ENCODE measurements at places on chromosomes 12 and 14. TPM values are rescaled to one million over a fixed set of nuclear protein-coding genes. Genes with fewer than 3 reads are reported as not detected.

The SP1 gene
- total RNA-seq, result 101 TPM

DNA sequence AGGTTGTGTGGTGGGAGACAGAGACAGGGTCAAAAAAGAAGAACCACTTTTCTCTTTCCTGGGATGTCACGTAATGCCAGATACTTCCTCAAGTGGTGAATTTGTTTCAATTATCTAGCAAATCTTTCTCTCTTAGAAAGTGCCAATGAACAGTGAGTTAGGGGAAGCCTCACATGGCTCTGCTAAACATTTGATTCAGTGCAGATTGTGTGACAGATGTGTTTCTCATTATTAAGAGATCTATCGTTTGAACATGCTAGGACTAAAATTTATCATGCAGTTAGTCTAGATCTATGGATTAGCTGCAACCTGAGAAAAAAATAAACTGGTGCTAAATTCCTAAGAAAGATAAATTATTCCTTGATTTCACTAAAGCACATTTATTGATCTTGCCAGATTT is 247.8 kb downstream of the MDGA2 start:
- DNase-seq, result no peak

The ACTN1 gene
- 395 TPM for total RNA-seq

DNA sequence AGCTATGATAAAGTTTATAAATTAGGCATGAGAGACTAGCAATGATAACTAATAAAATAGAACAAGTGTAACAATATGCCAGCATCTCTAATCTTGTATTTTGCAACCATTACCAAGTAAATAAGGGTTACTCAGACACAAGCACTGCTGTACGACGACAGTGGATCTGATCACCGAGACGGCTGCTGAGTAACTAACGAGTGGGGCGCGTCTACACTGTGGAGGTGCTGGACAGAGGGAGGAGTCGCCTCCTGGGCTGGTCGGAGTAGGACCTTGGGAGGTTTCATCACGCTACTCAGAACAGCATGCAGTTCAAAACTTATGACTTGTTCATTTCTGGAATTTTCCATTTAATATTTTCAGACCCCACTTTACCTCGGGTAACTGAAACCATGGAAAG is 18.4 kb downstream of the COA8 start:
- DNase-seq, result no peak

- DNase-seq, result no peak
Observed at GRCh38 chr12:26937443-26937862, 328 bp downstream of the INTS13 start.

The TEX22 gene
- total RNA-seq, result 3.8 TPM

- DNase-seq, result no peak
Observed at GRCh38 chr14:88791252-88791621, 1.5 kb downstream of the EML5 start.

The NDRG2 gene
- total RNA-seq, result 111 TPM

The TAS2R31 gene
- total RNA-seq, result 30.8 TPM

GRCh38 chr12:13405961-13406703 is 209.6 kb downstream of the EMP1 start:
- DNase-seq, result no peak

The C3AR1 gene
- 4.2 TPM for total RNA-seq

DNA sequence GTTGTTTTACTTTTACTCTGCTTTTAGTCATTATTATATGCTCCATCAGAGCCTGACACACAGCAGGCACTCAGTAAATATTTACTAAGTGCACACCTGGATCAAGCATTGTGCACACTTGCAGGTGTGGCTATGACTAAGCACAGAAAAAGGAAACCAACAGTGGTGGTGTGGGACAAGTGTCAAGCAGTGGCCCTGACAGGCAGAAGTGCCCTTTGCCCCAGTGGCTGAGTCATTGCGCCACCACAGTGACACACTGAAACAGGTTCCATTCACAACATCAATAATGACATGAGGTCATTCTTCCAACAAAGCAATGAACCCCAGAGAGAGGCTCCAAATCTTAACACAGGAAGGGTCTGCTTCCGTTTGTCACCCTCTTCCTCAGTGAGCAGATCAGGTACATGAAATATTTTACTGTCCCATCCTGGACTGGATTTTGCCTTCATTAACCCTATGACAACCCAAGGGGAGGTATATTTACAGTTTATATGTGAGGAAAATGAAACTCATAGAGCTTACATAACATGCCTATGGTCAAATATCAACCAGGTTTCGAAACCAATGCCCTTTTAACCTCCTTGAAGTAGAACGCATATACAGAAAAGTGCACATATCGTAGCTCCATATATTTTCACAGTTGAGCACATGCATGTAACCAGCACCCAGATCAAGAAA is 82.6 kb upstream of the GTF2A1 start:
- peak; percentile 21 for DNase-seq

GRCh38 chr12:49537231-49537751 is 1.5 kb upstream of the KCNH3 start:
- DNase-seq, result no peak

- DNase-seq, result no peak
Observed at GRCh38 chr12:52360663-52361271, 6.5 kb downstream of the KRT85 start.

DNA sequence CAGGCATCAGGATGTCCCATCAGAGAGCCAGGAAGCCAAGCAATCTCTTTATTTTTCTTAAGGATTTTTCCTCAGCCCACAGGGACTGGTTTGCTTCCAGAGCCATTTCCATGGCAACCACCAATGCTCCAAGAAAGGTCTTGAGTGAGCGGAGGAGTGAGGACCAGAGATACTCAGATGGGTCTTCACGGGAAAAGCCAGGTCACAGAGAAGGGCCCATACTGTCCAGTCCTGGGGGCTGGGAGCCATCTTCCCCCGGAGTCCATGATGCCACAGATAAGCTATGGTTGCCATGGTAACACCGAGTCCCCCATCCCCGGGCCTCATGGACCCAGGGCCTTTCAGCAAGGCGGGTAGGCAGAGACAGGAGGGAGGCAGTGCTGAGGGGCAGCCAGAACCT is 28.6 kb downstream of the CMKLR1 start:
- no peak for DNase-seq

- DNase-seq, result no peak
Observed at GRCh38 chr12:54388237-54389133, 4.0 kb upstream of the ZNF385A start.

DNA sequence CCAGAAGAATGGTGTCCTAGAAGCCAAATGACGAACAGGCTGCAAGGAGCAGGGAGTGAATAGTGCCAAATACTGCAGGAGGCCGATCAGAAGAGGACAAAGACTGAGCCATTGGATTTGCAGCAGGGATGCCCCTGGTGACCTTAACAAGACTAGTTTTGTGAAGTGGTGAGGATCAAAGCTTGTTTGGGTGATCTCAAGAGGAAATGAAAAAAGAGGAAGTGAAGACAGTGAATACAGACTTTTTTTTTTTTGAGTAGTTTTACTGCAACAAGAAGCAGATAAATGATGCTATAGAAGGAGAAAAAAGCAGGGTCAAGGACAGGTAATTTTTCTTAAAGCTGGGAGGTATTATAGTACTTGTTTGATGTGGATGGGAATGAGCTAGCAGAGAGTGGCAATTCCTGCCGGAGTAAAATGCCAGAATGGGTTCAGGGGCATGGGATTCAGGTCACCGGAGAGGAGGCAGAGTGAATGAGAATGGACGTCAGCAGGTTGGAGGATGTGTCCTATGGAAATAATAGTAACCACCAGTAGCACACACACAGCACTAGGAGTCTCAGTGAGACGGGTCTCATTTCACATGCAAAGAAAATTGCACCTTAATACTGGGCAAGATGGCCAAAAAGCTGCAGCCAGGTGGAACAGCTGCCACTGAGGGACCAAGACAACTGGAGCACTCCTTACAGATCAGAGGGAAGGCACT is 345.8 kb upstream of the CCDC196 start:
- no peak for DNase-seq

Data from uterus (tissue), 4 donors.